CD8-positive, alpha-beta memory T cell (primary cell): ENCODE measurements at places on chromosomes 2 and 18. TPM values are rescaled to one million over a fixed set of nuclear protein-coding genes. Genes with fewer than 3 reads are reported as not detected.

Gene ABCA12
- not detected for total RNA-seq

Gene SCYGR4
- total RNA-seq: not detected

Gene PTPRN
- total RNA-seq: 0.11 TPM

Gene VIT
- not detected for total RNA-seq

Gene GPR35
- 9.0 TPM for total RNA-seq

Gene CD28
- 64.1 TPM for total RNA-seq

DNA sequence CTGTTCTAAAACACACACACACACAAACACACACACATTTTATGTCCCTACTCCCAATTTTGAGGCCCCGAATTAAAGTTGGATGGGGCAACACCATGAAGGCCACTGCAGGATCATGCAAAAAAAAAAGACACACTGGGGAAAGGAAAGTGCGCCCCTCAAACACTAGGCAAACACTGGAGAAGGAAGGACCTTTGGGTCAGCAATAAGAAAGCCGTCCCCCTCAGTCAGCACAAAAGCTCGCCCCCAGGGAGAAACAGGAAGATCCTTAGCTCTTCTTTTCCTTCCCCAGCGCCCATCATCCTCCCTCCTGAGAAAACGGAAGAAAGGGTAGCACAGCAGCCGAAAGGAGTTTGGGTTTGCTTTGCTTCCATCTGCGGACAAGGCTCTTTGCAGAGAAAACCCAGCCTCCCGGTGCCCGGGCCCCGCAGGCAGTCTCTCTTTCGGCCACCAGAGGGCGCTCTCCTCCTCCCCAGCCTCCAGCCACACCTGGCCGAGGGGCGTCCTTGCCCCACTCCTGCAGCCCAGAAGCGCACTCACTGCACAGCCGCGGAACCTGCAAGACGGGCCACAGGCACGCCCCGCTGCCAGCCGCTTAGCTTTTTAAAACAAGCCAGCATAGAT is 248.5 kb downstream of the CDH20 start:
- H3K4me3 ChIP-seq: no peak overlapping the region
- H3K27me3 ChIP-seq: peaks cover 4% of the 10 kb centered on the region
- peaks cover 5% of the 10 kb centered on the region for H3K4me1 ChIP-seq

DNA sequence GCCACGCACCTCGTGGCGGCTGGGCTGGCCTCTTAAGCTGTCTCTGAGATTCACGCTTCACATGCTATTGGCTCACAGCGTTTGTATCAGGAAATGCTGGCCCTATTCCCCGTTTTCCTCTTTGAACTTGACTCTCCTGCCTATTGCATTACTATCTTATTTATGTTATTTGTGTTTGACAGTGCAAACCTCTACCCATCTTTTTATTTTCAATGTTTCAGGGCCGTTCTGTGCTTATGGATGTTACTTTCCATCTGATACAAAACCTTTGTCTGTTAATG is 149.9 kb upstream of the TWIST2 start:
- H3K27me3 ChIP-seq: no peaks in the 10 kb centered on the region
- no peak for DNase-seq
- no peaks in the 10 kb centered on the region for H3K4me1 ChIP-seq
- no peak overlapping the region for H3K27ac ChIP-seq

GRCh38 chr18:23530195-23530594 is 26.9 kb downstream of the RMC1 start:
- no peak overlapping the region for H3K4me3 ChIP-seq
- peaks cover 5% of the 10 kb centered on the region for H3K4me1 ChIP-seq
- H3K27me3 ChIP-seq: no peaks in the 10 kb centered on the region
- no peak for DNase-seq

- DNase-seq: no peak
- H3K4me1 ChIP-seq: no peaks in the 10 kb centered on the region
- no peaks in the 10 kb centered on the region for H3K27me3 ChIP-seq
- no peak overlapping the region for H3K4me3 ChIP-seq
- no peak overlapping the region for H3K27ac ChIP-seq
- H3K36me3 ChIP-seq: no peaks in the 10 kb centered on the region
Observed at GRCh38 chr18:29096079-29096770, 919.3 kb upstream of the CDH2 start.

DNA sequence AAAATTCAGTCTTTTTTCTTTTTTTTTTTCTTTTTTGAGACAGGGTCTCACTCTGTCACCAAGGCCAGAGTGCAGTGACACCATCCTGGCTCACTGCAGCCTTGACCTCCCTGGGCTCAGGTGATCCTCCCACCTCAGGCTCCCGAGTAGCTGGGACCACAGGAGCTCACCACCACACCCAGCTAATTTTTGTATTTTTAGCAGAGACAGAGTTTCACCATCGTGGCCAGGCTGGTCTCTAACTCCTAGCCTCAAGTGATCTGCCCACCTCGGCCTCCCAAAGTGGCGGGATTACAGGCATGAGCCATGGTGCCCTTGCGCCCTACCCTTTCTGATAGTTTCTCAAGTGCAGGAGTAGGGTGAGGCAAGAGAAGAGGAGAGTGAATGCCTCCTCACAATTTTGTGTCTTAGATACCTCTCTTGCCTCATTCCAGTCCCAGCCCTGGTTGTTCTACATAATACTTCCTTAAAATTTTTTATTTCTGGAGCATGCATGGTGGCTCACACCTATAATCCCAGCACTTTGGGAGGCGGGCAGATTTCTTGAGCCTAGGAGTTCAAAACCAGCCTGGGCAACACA is 68.2 kb upstream of the CAB39 start:
- no peak overlapping the region for H3K27ac ChIP-seq
- no peak overlapping the region for H3K4me3 ChIP-seq
- no peak for DNase-seq

GRCh38 chr2:170307555-170308351 is 129.8 kb downstream of the MYO3B start:
- H3K36me3 ChIP-seq: no peaks in the 10 kb centered on the region
- H3K27ac ChIP-seq: no peak overlapping the region
- peaks cover 2% of the 10 kb centered on the region for H3K27me3 ChIP-seq
- H3K4me1 ChIP-seq: no peaks in the 10 kb centered on the region
- no peak for DNase-seq

- no peaks in the 10 kb centered on the region for H3K27me3 ChIP-seq
- H3K27ac ChIP-seq: no peak overlapping the region
- no peaks in the 10 kb centered on the region for H3K4me1 ChIP-seq
- no peak for DNase-seq
Observed at GRCh38 chr2:75557474-75558133, 3.1 kb downstream of the EVA1A start.

- H3K36me3 ChIP-seq: no peaks in the 10 kb centered on the region
- H3K4me1 ChIP-seq: no peaks in the 10 kb centered on the region
- H3K27me3 ChIP-seq: no peaks in the 10 kb centered on the region
Observed at GRCh38 chr2:15769235-15769634, 171.1 kb upstream of the MYCN start.

GRCh38 chr2:189483571-189483970 is 42.3 kb downstream of the WDR75 start:
- DNase-seq: no peak
- no peaks in the 10 kb centered on the region for H3K36me3 ChIP-seq
- H3K4me1 ChIP-seq: no peaks in the 10 kb centered on the region
- H3K27ac ChIP-seq: no peak overlapping the region
- no peak overlapping the region for H3K4me3 ChIP-seq

DNA sequence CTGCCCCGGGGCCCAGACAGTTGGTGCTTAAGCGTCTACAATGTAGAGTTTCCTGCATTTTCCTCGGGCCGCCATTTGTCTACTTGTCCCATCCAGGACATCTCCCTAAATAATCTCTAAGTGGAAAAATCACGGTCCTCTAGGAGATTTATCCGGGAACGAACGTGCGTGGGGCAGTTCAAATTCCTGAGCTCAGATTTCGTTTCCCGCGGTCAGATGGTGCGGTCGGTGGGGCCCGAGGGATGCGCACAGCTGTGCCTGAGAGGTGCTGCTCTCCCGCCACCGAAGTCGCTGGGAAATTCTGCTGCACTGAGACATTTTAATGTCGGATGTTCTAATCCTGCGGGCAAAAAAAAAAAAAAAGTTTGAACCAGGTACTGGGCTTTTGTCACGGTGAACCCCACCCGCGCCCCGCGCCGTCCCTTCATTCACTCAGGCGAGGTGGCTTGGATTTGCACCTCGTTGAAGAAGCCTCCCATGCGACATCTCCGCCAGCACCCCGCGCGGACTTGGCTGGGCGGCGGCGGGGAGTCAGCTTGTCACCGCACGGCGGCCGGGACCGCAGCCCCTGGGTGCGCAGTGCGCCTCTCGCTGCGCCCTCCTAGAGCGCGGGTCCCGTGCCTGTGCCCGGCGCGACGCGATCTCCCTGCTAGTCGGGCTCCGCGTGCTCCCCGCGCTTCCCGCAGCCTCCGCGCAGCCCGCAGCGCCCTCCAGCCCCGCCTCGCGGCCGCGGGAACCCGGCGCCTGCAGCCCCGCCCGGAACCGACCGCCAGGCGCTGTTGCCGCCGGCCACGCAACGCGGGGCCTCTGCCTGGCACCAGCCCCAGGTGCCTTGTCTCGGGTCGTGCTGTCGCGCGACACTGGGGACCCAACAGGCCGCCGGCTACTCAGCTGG is 191.9 kb upstream of the TCF4 start:
- no peak for DNase-seq
- no peaks in the 10 kb centered on the region for H3K4me1 ChIP-seq
- no peak overlapping the region for H3K4me3 ChIP-seq
- H3K36me3 ChIP-seq: no peaks in the 10 kb centered on the region
- H3K27me3 ChIP-seq: peaks cover 5% of the 10 kb centered on the region

DNA sequence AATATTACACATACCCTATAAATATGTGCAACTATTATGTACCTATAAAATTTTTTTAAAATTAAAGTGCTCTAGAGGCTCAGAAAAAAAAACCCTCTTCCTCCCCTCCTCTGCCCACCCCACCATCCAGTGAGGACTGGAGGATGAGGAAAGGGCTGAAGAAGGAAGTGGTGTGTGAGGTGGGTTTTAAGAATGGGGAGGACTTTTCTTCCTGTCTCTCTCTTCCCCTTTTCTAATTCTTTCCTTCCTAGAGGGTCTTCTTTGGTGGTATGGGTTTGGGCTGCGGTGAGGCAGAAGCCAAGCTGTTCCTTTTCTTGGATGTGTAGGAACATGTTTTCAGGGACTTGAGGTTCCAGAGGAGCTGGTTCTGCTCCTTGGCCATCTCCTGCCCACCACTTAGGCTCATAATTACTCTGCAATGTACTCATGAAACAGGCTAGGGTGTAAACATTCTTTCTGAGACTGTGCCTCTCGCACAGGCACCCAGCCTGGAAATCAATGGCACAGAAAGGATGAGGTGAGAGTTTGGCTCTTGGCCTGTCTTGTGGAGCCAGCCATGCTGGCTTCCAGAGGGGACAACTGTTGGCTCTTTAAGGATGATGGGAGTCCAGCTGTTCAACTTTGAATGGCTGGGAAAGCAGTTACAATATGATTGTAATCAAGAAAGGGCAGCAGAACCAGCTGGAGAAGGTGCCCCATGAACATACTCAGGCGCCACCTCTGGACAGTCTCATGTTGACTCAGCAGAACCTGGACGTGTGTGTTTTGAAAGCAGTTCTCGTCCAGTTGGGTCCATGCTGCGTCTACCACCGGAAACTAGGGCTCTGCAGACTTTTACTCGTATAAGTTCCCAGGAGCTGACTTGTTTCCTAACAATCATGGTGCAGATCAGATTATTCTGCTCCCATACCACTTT is 38.3 kb downstream of the IL1RL2 start:
- peaks cover 13% of the 10 kb centered on the region for H3K4me1 ChIP-seq
- H3K36me3 ChIP-seq: no peaks in the 10 kb centered on the region
- no peak overlapping the region for H3K27ac ChIP-seq

DNA sequence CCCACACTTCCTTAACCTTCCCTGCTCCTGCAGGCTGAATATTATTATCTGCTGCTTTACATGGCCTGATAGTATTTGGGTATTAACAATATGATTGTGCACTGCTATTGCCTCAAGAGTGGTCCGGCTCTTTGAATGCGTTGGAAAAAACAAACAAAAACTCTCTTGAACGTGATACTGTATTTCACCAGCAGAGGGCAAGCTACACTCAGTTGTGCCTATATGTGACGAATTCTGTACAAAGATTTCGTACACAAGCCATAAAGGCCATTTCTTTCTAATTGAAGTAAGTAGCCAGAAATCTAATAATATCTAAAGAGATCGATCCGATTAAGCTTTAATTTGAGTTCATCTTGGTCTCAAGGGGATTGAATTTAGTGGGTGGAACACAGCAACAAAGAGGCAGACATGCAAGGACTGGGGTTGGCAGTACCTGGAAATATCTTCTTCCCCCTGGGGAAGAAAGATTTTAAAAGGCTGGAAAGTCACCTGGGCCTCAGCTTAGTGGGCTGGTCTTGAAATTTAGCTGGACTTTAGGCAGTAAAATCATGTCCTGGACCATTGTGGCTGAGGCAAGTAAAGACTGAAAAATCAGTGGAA is 49.3 kb upstream of the RAB6D start:
- H3K4me1 ChIP-seq: no peaks in the 10 kb centered on the region
- DNase-seq: peak; percentile 21
- H3K36me3 ChIP-seq: no peaks in the 10 kb centered on the region
- H3K27ac ChIP-seq: no peak overlapping the region

- no peaks in the 10 kb centered on the region for H3K36me3 ChIP-seq
- no peaks in the 10 kb centered on the region for H3K27me3 ChIP-seq
- H3K4me1 ChIP-seq: no peaks in the 10 kb centered on the region
- H3K27ac ChIP-seq: no peak overlapping the region
- no peak for DNase-seq
- no peak overlapping the region for H3K4me3 ChIP-seq
Observed at GRCh38 chr2:202149155-202149762, 76.2 kb downstream of the KIAA2012 start.
